ENCODE measurements at places on chromosomes 16 and 17. TPM values are rescaled to one million over a fixed set of nuclear protein-coding genes. Genes with fewer than 3 reads are reported as not detected.

The PEMT gene
- total RNA-seq, result 19.6 TPM

The CA4 gene
- total RNA-seq, result 11.3 TPM

The FBF1 gene
- 4.8 TPM for total RNA-seq

The ASPA gene
- 2.0 TPM for total RNA-seq

The ZFP1 gene
- 8.7 TPM for total RNA-seq

The ZNF200 gene
- 5.5 TPM for total RNA-seq

The ZNF287 gene
- 11.3 TPM for total RNA-seq

Data from right cardiac atrium (tissue), 5 donors.